KG1 (cell line): ENCODE measurements at places on chromosomes 5 and 9.

DNA sequence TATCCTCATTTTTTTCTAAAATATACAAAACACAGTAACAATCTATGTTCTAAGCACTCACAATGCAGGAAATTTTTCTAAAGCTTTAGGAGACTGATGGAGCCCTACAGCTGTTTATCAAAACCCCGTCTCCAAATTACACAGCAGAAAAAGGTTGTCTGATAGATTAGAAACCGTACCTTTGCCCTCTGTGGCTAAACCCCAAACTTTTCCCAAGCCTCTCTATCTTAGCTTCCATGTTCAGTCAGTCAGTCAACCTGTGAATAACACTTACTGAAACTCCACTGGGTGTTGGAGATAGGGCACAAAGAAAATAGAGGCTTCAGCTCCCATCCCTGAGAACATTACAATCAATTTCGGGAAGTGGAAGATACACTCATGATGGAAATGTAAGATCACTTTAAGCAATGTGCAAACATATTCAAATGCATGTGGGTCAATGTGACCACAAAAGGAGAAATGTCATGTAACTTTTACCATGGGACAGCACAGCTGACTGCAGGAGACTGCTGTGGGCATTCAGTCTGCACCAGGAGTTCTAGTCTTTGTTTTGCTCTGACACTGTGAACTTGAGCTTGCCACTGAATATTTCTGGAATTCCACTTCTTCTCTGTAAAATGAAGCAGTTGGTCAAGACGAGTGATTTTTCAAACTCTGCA is 279.5 kb upstream of the PIK3R1 start:
- no peak for DNase-seq

DNA sequence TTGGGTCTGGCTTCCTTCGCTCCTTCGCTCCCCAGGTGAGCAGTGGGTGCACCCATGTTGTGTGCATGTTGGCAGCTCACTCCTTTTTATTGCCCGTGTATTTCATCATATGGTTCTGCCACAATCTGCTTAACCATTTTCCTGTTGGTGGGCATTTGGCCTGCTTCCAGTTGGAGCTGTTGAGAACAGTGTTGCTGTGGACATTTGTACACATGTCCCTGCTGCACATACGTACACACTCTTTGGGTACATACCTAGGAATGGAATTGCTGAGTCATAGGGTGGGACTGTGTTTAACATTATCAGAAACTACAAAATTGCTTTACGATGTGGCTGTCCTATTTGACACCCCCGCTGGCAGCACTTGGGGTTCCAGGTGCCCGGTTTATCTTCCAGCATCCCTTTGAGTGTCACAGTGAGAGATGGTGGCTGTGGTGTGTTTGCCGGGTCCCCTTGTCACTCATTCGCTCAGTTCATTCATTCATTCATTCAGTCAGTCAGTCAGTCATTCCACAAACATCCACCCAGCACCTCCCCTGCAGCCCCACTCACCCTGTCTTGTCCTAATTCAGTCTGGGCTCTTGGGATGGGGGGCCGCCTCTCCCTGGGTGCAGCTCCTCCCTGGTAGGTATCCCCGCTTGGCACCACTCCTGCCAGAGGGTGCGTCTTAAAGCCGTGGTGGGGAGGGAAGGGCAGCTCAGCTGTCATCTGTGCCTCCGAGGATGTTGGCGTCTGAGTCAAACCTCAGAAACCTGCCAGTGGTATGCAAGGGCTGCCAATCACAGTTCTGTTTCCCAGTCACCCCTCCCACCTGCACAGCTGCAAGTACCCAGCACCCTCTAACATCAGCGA is 7.9 kb upstream of the FIBCD1 start:
- no peak for DNase-seq

DNA sequence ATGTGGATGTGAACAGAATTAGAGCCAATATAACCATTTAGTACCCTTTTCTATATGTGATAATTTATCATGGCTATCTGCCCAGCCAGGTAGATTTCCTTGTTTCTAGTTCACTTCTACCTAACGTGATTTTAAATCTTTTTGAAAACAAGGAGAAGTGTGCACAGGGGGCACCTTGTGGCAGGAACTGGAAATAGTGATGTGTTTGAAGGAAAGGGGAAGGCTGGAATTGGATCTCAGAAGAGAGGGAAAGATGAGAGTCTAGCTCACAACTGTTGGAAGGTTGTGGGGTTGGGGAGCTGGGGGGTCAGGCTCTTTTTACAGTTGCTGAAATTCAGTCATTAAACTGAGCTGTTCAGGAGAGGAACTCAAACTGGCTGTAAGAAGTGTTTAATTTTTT is 219.5 kb downstream of the KCTD16 start:
- no peak for DNase-seq

GRCh38 chr9:7313389-7313788 is 486.2 kb downstream of the DMAC1 start:
- DNase-seq = no peak

GRCh38 chr5:35869685-35870277 is 13.1 kb downstream of the IL7R start:
- DNase-seq = no peak

GRCh38 chr5:122342256-122342655 is 30.2 kb downstream of the SNCAIP start:
- DNase-seq = no peak

DNA sequence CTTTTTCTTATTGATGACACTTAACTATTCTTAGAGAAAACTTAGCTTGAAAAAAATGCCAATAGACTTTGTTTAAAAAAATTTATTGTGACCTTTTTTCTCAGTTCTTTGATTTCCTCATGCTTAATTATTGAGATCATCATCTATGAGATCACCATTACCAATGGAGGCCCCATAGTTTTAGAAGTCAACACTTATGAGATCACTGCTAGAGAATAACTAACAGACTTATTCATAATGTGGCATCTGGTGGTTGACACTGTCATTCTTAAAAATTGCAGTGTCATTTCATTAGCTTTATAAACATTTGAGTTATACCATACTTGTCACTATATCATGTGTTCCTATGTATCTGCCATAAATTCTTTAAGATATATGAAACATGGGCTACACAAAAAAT is 14.9 kb upstream of the FEM1C start:
- DNase-seq = no peak

- DNase-seq = no peak
These were observed 2.9 kb downstream of the MEGF9 start for GRCh38 chr9:120711354-120711753.
